ENCODE measurements at places on chromosomes 5 and 9. TPM values are rescaled to one million over a fixed set of nuclear protein-coding genes. Genes with fewer than 3 reads are reported as not detected.
A peak's percentile ranks its signal among the peaks of the same experiment; 100 is the strongest.

DNA sequence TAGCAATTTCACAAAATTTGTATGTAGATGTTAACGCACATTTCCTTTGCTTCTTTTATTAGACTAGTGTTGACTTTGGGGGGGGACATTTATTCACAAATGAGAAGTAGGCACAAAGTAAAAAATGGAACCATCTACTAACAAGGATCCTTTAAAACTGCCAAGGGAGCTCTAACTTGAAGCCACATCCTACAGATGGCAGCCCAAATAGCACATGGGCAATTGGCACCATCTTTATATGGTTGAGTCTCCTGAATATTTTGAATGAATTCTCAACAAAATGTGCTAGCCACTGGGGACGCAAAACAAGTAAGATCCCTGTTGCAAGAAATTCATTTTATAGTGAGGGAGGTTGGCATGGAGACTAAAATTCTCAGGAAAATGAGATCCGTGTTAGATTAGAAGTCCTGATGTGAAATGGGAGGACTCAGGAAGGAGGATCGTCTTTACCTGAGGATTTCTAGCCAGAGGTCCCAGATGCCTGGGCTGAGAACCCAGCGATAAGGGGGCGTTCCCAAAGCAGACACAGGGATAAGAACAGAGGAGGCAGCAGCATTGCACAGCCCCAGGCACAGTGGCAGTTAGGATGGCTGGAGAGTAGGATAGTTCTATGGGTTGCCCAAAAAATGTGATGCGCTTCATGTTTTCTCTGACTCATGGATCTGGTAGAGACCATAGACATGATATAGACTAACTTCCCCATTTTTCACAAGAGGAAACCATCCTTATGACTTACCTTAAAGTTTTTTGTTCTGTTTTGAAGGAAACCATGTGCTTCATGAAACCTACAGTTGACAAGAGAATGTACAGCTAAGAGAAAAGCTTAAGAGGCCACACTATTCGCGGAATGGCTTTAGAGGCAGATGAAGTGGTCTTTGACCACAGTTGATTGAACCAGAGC, 37.4 kb downstream of the C9orf152 start:
- H3K36me3 ChIP-seq = peaks cover 48% of the 10 kb centered on the region
- no peak for DNase-seq
- H3K27me3 ChIP-seq = no peaks in the 10 kb centered on the region
- no peak overlapping the region for H3K4me3 ChIP-seq

DNA sequence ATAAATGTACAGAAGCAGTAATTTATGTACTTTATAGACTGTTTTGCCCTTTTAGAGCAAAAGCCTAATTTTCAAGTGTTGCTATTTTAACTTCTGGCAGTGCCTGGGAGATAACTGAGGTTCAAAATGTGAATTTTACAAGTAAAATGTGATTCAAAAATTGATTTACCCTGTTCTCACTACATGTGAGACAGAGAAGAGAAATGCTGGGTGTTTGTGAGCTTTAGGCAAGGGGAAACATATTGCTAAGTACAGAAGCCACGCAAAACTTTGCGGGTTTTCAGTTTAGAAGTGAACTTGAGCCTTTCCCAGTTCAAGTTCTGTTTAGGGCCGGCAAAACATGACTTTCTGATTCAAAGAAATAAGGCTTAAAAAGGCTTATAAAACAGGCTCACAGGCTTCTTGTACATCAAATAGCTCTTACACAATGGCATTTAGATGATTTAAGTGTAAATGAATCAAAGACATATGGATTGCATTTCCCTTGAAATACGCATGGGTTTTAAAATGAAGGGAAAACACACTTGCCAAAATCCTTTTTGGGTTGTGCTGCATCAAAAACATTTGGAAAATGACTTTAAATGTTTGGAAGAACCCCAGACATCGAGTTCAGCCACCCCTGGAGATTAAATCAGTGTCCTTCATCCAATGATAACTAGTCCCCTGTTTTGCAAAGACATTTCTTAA, 370.8 kb upstream of the MEF2C start:
- H3K4me1 ChIP-seq = 0 out of 2 replicates have a peak, but pooled peaks cover 7% of the 10 kb centered on the region
- H3K27me3 ChIP-seq = no peaks in the 10 kb centered on the region
- H3K4me3 ChIP-seq = no peak overlapping the region
- DNase-seq = peak; percentile 16
- no peak overlapping the region for H3K27ac ChIP-seq
- H3K36me3 ChIP-seq = no peaks in the 10 kb centered on the region

GRM6 gene
- total RNA-seq = not detected

EXOSC2 gene
- 18.1 TPM for total RNA-seq
